Frontal cortex (tissue), 4 donors: ENCODE measurements at places on chromosomes 4 and X. TPM values are rescaled to one million over a fixed set of nuclear protein-coding genes. Genes with fewer than 3 reads are reported as not detected.

DNA sequence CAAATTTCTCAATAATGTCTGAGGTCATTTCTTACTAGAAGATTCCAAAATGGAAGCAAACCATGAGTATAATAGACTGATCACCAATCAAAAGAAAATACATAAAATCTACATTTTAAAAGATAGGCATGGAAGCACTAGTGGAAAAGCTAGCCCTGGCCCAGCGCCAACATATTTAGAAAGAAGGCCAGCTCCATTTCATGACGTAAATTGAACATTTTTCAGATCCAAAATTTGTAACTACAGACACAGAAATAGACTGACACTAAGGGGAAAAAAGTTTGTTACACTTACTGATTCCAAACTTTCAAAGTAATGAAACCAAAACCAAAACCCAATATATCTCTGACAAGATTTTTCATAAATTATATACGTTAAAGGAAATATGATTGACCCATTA, 117.7 kb downstream of the ADAMTS3 start:
- no peak for DNase-seq

- DNase-seq: no peak
Observed at GRCh38 chr4:98411731-98412130, 150.5 kb downstream of the RAP1GDS1 start.

- DNase-seq: no peak
Observed at GRCh38 chrX:11445540-11445939, 152.3 kb downstream of the AMELX start.

GRCh38 chrX:57899064-57899463, 11.2 kb downstream of the ZXDA start:
- no peak for DNase-seq

- DNase-seq: no peak
Observed at GRCh38 chr4:184856277-184856609, 30.5 kb upstream of the ACSL1 start.

- no peak for DNase-seq
Observed at GRCh38 chrX:154712781-154713740, 37.8 kb downstream of the GAB3 start.

GRCh38 chrX:63363788-63364187, 12.7 kb upstream of the SPIN4 start:
- DNase-seq: no peak

- peak; percentile 15 for DNase-seq
Observed at GRCh38 chrX:53481816-53482465, 47.8 kb upstream of the HSD17B10 start.

DNA sequence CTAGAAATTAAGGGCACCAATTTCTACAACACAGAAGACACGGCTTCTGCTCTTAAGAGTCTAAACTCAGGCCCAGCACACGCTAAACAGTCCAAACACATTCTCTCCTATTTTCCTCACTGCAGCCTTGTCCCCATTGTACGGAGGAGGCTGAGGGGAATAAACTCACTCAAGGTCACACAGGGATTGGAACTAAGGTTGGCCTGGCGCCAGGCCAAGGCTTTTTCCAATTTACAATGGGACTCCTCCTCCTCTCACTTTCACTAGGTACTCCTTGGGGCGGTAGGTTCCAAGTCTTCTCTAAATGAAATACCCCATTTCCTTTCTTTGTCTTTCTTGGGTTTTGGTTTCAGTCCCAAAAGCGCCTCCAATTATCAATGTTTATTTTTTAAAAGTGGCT, 48.7 kb upstream of the CRMP1 start:
- DNase-seq: no peak

DNA sequence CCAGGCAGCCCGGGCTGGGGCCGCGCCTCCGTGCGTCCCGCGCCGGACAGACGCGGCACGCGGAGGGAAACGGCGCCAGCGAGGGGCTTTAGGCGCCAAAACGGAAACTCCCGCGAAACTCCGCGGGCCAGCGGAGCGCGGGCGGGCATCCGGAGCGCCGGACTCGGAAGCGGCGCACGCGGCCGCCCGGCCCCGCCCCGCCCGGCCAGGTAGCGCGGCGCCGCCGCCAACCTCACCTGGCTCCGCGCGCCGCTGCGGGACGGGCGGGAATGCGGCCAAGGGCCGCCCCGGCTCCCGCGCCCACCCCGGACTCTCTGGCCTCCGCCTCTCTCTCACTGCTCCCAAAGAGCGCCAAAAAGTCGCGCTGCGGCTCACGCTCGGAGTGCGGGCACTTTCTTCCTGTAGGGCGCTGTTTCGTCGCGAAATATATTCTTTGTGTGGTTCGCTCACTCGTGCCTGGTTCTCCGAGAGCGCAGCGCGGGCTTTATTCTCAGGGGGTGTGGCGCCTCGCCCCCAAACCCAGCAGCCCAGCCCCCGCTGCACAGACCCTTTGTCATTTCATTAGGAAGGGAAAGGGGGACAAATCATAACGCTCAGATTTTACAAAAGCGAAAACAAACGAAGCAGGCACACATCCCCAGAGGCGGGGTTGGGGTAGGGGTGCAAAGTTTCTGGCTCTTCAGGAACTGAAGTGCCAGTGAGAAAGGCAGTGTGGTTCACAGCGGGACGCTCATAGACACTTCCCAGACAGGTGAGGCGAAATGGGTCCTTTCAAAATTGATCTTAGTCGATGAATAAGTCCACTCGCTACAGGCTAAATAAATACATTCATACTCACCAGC, 961 bp upstream of the MBNL3 start:
- DNase-seq: no peak

- DNase-seq: no peak
Observed at GRCh38 chrX:110046001-110046400, 43.1 kb downstream of the TMEM164 start.

- no peak for DNase-seq
Observed at GRCh38 chrX:7074148-7074907, 73.2 kb upstream of the STS start.

GRCh38 chr4:107831140-107831539, 6.4 kb downstream of the SGMS2 start:
- no peak for DNase-seq

GRCh38 chr4:3796960-3797359, 30.8 kb downstream of the ADRA2C start:
- DNase-seq: no peak

CCKAR gene
- not detected for total RNA-seq

- DNase-seq: no peak
Observed at GRCh38 chr4:17981063-17981462, 40.5 kb downstream of the LCORL start.

STOX2 gene
- total RNA-seq: 35.1 TPM

- no peak for DNase-seq
Observed at GRCh38 chrX:53284684-53285447, 3.5 kb upstream of the IQSEC2 start.

PAGE2 gene
- not detected for total RNA-seq

GRCh38 chr4:184028561-184029374, 123.7 kb downstream of the STOX2 start:
- DNase-seq: no peak

DNA sequence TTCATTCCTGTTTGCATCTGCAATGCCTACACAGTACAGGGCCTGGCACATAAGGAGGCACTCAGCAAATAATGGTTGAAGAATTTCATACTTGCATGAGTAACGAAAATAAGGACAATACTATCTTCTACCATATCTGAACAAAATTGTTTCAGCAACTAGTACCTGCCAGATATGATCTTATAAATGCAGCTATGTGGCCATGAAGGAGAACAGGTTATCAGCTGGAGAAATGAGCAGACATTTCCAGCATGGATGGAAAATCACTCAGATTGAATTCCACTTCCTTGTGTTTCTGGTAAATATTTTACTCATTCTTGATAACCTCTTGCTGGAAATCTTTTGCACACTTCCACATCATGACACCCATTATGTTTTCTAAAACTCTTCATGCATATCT, 204.0 kb downstream of the ADAMTS3 start:
- no peak for DNase-seq

GRCh38 chr4:183722731-183723560, 63.9 kb downstream of the TRAPPC11 start:
- peak; percentile 73 for DNase-seq

DNA sequence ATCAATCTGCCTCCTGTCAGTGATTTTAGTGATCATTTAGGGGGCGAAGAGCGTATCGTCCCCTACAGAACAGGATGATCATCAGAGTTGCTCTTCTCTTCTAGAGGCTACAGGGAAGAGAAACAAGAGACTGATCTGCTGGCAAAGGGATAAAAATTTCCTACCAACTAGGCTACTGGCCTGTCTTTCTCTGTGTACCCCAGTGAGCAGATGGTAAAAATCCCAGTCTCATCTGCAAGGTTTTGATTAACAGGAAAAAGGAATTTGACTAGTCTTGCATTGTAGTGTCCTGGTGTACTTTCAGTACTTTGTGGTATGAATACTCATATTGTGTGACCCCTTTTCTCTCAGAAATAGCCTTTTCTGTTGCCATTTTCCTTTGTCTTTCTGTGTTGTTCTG, 21.8 kb upstream of the AADAT start:
- no peak for DNase-seq

DNA sequence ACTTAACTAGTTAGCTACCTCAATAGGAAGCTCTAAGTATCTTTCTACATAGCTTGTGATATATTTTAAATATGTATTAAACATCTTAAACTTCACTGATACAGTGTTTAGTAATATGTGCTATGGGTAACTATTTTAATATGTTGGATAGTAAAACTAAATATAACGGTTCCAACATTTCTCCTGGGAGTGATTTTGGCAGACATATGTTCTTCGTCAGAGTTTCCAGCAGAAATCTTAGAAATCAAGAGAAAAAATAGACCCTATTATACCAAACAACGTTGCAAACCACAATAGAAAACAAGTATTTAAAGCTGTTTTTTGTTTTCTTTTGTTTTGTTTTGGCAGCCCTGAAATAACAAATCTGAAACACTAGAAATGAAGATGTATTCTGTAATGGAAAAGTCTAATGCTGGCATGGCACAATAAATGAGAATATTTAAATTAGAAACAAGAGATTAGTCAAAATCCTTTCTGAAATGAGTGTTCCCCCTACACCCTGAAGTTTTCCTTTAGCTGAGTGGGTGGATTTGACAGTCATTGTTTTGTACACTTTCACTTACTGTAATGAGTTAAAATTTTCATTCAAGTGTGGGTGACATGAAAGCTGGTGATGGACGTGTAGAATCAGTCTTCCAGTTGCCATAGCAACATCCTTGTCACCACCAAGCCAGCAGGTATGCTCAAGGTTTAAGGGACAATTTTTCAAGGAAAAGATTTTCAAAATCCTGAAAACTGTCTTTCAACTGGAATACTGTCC, 233.5 kb downstream of the SCFD2 start:
- no peak for DNase-seq

MFAP3L gene
- total RNA-seq: 8.2 TPM

DNA sequence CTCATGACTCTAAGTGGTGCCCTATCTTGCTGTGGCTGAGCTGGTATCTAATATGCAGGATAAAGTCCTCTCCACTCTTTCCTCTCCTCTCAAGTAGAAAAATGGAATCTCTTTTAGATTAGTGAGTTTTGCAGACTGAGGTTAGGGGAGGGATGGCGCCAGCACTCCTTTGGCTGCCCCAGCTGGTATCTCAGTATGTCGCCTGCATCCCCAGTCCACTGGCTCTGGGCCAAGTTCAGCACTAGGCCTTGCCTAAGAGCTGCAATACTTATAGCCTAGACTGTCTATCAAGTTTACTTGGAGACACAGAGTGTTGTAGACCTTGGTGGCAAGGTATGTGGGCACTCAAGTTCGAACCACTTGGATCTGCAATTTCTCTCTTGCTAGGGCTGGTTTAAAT, 351.3 kb downstream of the NAP1L3 start:
- no peak for DNase-seq

DNA sequence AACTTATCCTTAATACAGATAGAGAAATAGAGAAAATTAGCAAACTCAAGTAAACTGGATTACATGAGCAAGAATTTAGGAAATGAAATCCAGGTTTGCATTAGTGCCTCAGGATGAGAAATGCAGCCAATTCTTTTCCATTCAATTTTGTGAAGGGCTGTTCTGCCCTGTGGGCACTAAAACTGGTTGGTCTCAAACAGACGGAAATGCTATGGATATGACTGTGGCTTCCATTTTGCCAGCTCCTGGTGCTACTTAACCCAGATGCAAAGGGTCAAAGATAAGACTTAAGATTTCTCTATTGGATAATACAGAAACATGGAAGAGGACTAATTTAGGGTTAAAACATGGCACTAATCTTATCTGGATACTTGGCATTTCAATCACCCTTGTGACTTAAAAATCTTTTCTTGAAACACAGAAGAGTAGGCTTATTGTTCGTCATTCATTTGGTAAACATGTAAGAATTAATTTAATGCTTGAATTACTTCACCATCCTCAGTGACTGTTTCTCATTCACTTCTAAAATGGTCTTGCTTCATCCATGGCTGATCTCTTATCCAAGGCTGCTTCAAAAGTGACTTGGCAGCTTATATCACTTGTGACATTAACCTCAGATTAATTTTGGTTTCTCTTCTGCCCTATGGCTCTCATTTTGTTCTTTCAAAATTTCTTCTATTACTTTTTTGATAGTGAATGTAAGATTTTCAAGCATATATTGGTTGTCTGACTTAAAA, 1008.7 kb downstream of the GLUD2 start:
- no peak for DNase-seq

DNA sequence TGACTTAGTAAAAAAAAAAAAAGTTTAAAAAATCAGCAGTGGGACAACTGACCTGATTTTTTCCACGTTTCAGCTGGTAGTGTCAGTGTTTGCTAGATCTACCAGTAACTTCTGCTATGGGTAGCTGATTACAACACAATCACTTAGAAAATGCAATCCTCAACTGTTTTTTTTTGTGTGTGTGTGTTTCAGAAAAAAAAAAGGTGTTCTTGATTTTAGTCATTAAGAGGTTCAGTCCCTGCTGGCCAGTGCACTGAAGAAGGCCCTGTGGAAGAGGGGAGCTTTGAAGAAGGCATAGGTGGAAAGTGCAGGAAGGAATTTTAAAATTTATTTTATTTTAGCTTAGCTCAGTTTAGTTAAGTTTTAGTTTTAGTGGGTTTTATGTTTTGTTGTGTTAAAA, 46.9 kb downstream of the SH2D1A start:
- no peak for DNase-seq

FBXW7 gene
- total RNA-seq: 433 TPM

DNA sequence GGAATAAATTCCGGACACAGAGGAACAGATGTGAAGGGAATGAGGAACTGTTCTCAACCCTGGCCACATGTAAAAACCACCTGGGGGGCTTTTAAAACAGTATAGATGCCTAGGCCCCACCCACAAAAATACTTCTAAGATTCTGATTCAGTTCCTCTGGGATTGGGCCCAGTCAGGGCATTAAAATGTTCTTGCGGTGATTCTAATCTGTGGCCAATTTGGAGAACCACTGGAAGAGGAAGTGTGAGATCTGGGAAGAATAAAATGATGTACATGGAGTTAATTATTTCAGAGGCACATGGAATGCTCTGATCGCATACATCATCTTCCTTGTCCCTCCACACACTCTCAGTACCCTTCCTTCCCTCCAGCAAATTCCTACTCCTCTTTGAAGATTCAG, 192.2 kb downstream of the APBB2 start:
- DNase-seq: no peak

DNA sequence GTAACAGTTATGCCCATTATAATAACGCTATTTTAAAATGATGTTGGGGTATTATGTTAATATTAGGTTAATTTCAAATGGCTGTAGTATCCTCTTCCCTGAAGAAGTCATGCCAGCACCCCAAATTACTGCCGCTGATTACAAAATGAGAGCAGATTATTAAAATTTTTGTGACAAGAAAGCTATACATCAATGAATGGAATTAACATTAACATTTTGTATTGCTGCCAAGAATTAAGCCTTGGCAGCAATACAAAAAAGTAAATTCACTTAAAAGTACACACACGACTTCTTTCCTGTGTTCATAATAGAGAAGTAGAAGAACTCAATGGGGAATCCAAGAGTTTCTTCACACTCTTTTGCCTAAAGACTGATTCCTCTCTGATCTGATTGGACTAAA, 482.8 kb downstream of the STIM2 start:
- DNase-seq: no peak

UXT gene
- 86.0 TPM for total RNA-seq

GRCh38 chrX:12210971-12211370, 72.7 kb downstream of the FRMPD4 start:
- no peak for DNase-seq
